ENCODE measurements at places on chromosomes 4 and X.

DNA sequence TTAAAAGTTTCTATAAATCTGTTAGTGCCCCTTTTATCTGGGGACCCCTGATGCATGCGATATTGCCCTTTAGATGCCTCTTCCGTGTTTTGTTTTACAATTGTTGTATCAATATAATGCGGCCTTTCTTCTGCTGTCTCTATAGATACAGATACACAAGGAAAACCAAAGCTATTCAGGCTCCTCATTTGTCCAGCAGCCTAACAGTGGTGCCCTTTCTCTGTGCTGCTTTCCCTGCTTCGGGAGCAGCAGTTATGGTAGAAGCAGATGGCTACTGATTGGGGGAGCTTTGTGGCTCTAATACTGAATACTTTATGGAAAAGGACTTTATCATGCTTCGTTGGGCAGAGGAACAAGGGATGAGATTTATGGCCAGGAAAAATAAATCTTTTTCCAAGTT, 10.6 kb upstream of the PRDM8 start:
- DNase-seq, result no peak

- DNase-seq, result no peak
Measured at GRCh38 chrX:22105231-22105630, 73.1 kb downstream of the PHEX start.

DNA sequence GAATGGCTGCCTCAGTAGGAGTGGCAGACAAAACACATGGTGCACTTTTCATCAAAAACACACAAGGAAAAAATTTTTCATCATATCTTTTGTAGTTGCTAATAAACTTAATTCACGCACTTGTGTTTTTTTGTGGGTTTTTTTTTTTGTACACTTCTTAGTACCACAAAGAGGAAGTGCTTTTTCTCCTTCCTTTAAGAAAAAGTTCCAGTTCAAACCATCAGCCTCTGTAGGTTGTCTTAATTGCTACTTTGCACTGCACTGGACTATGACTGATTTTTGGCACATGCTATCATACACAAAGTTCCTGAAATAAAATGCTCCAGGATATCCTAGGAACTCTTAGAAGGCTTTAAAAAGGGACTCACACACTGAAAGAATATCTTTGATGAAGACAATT, at the start of gene PHEX:
Gene PHEX (plus strand): TSS at position 242 of the 400 bp plus-strand sequence. CDS start 681 bp downstream, outside the sequence.
- no peak for DNase-seq

DNA sequence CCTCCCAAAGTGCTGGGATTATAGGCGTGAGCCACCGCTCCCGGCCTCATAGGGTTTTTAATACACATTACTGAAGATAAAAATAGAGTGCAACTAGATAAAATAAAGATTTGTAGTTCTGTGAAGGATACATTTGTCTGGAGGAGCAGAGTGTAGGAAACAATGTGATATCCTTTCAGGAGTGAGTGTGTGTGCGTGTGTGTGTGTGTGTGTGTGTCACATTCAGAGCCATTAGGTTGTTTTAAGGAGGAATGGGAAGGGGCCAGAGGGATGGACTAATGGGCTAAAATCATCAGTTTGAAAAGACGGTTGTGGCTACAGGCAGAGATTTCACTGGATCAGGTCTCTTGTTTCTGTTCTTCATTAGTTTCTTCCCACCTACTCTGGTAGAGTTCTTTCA, 40.0 kb downstream of the RBPJ start:
- no peak for DNase-seq

DNA sequence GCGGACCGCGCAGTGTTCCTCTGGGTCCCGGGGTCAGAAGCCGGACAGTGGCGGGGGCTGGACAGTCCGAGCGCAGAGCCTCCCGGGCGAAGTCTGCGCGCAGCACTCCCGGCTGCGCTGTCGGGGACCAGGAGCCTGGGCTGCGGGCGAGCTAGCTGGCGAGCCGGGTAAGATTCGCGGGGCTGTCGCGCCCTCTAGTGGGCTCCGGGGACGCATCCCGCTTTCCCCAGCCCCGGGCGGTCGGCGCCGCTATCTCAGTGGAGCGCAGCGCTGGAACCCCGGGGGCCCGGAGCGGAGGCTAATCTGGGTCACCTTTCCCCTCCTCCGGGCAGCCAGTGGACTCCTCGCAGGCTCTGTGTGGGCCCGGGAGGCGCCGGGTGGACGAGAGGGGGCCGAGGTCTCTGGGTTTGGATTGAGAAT, 4.2 kb downstream of the PDGFRA start:
- peak; percentile 78 for DNase-seq
